ENCODE measurements at places on chromosomes 2 and 18.

GRCh38 chr2:213148572-213149261 is 2.7 kb downstream of the IKZF2 start:
- no peak for DNase-seq

- no peak for DNase-seq
These were observed 184.8 kb downstream of the CAMKMT start for GRCh38 chr2:44546459-44547127.

DNA sequence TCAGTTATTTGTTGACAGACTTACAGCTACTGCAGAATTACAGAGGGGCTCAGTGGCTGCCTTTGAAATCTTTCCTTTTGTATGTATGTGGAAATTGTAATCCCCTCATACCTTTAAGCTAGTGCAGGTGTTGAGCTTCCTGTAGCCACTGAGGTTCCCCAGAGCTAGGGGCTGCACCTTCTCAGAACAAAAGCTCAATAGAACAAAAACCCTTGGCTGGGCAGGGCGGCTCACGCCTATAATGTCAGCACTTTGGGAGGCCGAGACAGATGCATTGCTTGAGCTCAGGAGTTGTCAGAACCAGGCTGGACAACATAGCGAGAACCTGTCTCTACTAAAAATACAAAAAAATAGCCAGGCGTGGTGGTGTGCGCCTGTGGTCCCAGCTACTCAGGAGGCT is 41.3 kb upstream of the CHMP1B start:
- DNase-seq: no peak

DNA sequence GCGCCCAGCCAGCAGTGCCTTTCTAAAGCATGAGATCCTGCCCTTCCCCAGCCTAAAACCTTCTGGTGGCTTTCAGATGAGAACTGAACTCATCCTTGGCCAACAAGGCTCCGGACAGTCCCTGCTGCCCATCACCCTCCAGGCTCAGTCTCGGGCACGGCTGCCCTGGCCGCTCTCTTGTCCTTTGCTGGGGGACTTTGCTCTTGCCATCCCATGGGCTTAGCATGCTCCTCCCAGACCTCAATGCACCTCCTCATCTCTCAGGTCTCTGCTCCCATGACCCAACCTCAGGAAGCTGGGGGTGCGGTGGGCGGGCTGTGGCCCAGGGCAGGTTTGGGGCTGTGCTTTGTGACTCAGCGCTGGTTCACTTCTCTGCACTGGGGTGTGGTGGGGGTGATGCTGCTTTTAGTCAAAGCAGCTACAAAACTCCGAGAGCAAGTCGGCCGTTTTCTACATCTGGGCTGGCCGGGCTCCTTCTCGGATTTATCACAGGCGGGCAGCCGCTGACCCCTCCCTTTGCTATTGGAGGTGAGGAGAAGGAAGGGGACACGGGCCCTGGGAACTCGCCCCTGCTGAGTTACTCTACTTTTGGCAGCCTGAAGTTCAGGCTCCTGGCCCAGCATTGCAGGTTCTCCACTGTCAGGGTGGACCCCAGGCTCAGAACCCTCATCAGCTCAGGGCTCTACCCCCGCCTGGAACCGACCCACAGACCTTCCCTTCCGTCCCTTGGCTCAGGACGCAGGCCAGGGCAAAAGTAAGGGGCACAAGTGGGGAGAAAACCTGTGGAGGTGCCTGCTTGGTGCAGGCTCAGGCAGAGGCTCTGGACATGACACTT is 90.6 kb upstream of the TAF1B start:
- DNase-seq: peak; percentile 40
